Fibroblast of the aortic adventitia (primary cell): ENCODE measurements at places on chromosomes 11 and 22. TPM values are rescaled to one million over a fixed set of nuclear protein-coding genes. Genes with fewer than 3 reads are reported as not detected.

RRM1 gene
- total RNA-seq = 71.1 and 158 TPM in 2 replicates

GP1BB gene
- 2.1 and 20.1 TPM in 2 replicates for total RNA-seq

P2RX3 gene
- not detected in 2 replicates for total RNA-seq

MICAL2 gene
- 31.9 and 146 TPM in 2 replicates for total RNA-seq

PRG3 gene
- not detected in 2 replicates for total RNA-seq

CRYBA4 gene
- total RNA-seq = not detected in 2 replicates

OR51E2 gene
- total RNA-seq = not detected in 2 replicates

ABCC8 gene
- total RNA-seq = not detected in 2 replicates

ZNF280B gene
- 0.45 and 0.74 TPM in 2 replicates for total RNA-seq

MRPL17 gene
- total RNA-seq = 26.6 and 49.1 TPM in 2 replicates

GUCY1A2 gene
- 1.1 and 1.6 TPM in 2 replicates for total RNA-seq

DNAJB7 gene
- not detected in 2 replicates for total RNA-seq

OR10G7 gene
- total RNA-seq = not detected in 2 replicates

APLNR gene
- not detected in 2 replicates for total RNA-seq

OR8D1 gene
- not detected in 2 replicates for total RNA-seq

SCGB1D4 gene
- not detected in 2 replicates for total RNA-seq

PTGDR2 gene
- total RNA-seq = not detected in 2 replicates

SPI1 gene
- not detected in 2 replicates for total RNA-seq

OR8A1 gene
- total RNA-seq = not detected in 2 replicates

SLCO2B1 gene
- total RNA-seq = 2.0 TPM in 1 of 2 replicates, not detected in the other

C11orf58 gene
- 166 and 267 TPM in 2 replicates for total RNA-seq

PHLDA2 gene
- 1.2 and 3.8 TPM in 2 replicates for total RNA-seq

NCF4 gene
- total RNA-seq = not detected in 2 replicates

TMEM121B gene
- total RNA-seq = 0.09 and 0.16 TPM in 2 replicates

RFPL3 gene
- not detected in 2 replicates for total RNA-seq

OR51B2 gene
- not detected in 2 replicates for total RNA-seq

ART1 gene
- total RNA-seq = not detected in 2 replicates

PANX3 gene
- not detected in 2 replicates for total RNA-seq

MAJIN gene
- not detected in 2 replicates for total RNA-seq

CD3D gene
- total RNA-seq = not detected in 2 replicates

SLC25A45 gene
- 0.41 and 5.8 TPM in 2 replicates for total RNA-seq

WNT7B gene
- total RNA-seq = 0.18 TPM in 1 of 2 replicates, not detected in the other

SAC3D1 gene
- total RNA-seq = 13.0 and 19.1 TPM in 2 replicates

ARFGAP2 gene
- 98.5 and 152 TPM in 2 replicates for total RNA-seq

CARD10 gene
- 5.8 and 13.1 TPM in 2 replicates for total RNA-seq

POU2F3 gene
- total RNA-seq = 0.36 and 0.90 TPM in 2 replicates

OR4C15 gene
- not detected in 2 replicates for total RNA-seq

MS4A8 gene
- 0.49 TPM in 1 of 2 replicates, not detected in the other for total RNA-seq
